IPS DF 19.7 (cell line): ENCODE measurements at places on chromosomes 5 and 9.

DNA sequence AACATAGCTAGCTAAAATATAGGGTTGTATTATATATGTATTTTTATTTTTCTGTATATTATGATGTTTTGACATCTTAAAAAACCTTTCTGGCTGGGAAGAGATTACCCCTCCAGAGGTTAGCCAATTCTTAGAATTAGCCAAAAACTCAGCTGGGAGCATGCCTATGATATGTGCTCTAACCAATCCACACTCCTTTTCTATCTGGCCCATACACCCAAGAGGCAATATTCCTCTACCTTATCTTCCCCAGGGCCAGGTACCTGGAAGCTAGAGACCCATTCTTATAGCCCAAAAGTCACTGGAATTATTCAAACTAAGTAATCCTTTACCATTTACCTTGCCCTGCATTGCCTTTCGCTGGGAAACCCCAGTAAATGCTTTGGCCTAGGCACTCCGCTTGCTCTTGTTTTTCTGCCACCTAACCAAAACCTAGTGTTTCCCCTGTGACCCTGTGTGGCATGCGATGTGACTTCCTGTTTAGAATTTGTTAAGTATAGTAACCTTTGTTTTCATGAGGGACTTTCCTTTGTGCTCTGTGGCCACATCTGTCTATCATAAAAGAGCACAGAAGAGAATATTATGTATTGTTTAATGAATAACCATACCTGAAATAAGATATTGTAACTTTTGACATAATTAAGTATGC is 37.4 kb downstream of the CSNK1G3 start:
- DNase-seq: no peak

- no peak for DNase-seq
These were observed 21.8 kb downstream of the ZBED3 start for GRCh38 chr5:77065256-77065655.

DNA sequence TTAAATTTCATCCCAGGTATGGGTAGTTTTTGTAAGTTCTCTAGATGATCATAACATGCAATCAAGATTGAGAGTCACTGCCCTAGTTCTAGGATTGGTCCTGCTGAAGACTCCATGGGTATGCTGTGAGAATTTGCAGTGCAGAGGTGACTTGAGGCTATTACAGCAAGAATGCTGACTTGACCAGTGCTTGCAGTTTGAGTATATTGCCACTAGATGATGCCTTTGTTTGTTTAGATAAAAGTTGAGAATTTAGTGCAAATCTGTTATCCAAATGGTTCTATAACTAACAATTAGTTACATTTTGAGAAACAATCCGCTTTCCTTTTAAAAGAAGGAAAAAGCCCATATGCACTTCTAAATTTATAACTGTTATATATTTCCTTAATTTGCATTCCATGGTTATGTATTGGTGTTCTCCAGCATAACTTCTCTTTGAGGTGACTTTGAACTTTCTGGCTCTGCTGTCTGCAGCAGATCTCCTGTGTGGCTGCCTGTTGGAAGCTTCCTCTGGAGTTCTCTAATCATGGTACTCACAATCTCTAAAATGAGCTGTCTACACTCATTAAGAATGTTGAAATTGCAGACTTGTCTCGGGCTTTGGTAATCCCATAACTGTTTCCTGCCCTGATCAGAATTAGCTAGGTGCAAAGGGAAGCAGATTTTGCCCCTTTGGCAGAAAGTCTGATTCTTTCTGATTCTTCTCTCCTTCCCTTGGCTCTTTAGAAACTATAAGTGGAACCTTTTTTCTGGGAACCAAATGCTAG is 24.9 kb downstream of the MELK start:
- DNase-seq: no peak

DNA sequence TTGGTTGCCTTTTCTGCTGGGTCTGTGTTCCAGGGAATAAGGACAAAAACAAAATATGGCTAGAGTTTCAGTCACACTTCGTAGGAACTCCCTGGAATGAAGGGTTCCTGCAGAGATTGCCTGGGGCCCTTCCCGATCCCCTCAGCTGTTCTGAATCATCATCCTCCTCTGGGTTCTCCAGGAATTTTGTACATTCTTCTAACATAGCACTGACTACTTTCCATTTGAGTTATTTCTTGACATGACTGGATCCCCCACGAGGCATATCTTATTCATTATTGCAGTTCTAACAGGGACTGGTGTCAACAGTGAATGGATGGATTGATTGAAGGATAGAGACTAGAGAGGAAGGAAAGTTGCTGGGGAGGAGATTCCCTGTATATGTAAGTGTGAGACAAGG is 49.2 kb upstream of the TNC start:
- no peak for DNase-seq

DNA sequence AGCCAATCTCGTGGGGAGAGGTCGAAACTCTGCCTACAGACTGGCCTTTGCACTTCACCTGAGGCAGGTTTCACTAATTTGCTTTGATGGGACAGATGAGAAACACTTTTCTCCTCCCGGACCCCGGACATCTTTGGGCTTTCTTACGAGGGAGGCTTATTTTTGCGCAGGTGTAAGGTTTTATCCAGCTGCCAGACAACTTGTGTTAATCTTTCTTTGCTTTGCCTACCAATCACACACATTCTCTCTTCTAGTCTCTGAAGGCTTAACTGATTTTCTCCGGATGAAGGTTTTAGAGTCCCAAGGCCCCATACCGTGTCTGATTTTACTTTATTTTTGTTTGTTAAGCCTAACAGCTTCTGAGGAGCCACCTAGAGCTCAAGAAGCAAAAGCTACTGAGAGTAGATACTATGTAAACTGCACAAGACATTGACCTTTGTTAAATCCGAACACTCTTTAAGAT is 436 bp upstream of the EMB start:
- DNase-seq: no peak

- no peak for DNase-seq
These were observed 533.1 kb downstream of the NTRK2 start for GRCh38 chr9:85202596-85202995.

DNA sequence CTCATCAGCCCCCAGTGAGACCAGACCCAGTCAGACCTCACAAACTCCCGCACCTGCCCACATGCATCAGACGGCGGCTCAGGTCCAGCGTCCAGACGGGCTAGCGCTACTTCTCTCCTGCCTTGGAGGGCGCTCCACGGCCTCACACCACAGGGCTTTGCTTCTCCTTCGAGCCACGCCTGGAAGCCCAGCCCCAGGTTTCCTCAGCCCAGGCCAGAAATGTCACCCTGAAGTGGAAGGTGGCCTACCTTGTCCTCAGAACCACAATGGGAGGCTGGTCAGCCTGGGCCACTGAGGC is 2.8 kb downstream of the NACC2 start:
- no peak for DNase-seq

GRCh38 chr9:13899924-13900323 is 414.0 kb downstream of the NFIB start:
- DNase-seq: no peak

DNA sequence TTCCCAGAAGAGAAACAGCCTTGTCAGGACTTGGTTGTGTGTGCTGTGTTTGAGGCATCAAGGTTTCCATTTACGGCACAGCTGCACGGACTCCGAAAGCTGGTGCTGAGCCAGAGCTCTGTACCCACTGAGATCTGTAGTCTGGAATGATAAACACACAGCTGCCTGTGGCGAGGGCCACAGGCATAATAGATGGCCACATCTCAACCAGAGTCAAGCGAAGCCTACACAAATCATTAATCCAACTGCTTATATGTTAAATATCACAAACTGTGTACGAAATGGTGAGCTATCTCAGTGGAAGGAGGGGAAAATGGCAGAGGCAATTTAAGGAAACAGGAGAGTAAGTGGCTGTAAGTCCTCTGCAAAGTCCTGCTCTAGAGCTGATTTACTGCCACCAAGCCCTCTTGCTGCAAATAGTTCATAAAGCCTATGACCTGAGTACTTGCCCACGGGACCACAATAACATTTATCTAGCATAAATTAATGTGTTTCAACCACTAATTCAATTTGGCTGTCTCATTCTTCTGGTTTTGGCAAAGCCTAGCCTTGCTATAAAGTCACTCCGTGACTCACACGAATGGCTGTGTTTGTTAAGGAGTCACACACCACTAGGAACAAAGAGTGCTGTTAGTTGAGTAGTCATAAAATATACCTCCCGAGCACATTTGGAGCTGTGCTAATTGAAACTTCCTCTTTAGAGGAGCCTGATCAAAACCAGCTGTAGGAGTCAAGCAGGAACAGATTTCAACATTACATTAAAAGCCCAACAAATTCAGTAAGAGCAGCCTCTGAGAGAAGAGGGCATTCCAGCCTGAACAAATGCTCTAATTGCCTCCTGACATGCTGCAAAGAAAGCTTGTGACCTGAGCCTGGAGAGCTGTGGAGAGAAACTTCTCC is 738.6 kb upstream of the ZNF608 start:
- DNase-seq: no peak

GRCh38 chr5:153571162-153571561 is 80.7 kb downstream of the GRIA1 start:
- DNase-seq: no peak

- no peak for DNase-seq
These were observed 144.6 kb upstream of the FBN2 start for GRCh38 chr5:128682669-128683068.

DNA sequence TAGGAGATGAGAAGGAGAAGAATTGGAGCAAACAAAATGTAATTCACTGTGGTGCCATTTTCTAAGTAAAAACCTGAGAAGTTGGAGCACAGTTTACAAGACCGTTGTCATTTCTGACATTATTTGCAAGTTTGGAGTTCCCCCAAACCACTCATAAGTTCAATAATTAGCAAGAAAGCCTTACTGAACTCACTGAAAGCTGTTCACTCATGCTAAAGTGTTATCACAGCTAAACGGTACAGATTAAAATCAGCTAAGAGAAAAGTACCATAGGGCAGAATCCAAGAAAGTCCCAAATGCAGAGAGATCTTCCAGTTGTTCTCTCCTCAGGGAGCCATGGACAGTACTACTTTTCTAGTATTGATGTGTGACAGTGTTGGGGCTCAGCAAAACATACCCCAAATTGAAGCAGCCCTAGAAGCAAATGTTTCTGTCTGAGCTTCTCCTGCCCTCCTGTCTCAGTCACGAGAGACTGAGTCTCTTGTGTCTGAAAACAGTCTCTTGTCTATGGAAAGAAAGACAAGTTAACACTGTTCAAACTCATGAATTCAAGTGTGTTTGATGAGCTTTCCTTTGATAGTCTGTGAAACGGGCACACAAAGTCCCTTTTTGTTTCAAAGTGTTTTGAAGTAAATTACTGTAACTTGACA is 221.2 kb downstream of the GABRG2 start:
- no peak for DNase-seq

DNA sequence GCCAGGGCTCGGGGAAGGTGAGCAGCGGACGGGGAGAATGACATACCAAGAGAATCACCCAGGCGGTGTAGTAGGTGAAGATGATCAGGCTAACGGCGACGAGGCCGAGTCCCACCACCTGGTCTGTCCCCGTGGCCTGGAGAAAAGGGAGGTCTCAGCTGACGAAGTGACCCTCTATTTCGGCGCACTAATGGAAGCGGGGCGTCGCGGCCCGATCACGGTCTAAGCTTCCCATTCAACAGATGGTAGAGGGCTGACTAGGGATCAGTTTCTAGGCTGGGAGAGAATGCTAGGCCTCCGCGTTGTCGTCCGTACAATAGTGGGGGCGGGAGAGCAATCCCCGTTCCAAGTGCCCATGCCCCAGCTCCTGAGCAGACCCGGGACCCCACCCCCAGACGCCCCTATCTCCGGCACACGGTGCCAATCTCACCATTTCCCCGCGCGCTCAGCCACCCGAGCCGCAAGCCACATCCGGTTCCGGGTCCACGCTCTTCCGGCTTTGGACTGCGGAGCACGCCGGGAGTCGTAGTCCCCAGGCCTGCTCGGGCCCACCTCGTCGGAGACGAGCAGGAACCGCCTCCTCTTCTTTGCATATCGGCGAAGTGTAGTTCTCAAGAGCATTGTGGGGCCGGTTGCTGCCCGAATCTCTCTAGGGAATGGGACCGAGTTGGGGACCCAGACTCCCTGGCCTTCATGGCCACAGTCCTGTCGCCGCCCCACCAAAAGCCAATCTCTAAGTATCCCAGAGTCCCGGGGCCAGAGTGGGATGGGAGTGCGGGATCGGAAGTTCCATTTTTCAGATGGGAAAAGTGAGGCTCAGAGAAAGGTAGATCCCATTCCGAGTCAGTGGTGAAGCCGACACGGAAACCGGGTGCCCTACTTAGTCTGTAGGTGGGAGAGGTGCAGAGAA is at the start of gene DPM2:
TSS of gene DPM2 (minus strand) at position 467 of the 910 bp plus-strand sequence. CDS start at position 433, 34 bp downstream.
- peak; percentile 74 for DNase-seq
